ENCODE measurements at places on chromosomes 7 and 10.

DNA sequence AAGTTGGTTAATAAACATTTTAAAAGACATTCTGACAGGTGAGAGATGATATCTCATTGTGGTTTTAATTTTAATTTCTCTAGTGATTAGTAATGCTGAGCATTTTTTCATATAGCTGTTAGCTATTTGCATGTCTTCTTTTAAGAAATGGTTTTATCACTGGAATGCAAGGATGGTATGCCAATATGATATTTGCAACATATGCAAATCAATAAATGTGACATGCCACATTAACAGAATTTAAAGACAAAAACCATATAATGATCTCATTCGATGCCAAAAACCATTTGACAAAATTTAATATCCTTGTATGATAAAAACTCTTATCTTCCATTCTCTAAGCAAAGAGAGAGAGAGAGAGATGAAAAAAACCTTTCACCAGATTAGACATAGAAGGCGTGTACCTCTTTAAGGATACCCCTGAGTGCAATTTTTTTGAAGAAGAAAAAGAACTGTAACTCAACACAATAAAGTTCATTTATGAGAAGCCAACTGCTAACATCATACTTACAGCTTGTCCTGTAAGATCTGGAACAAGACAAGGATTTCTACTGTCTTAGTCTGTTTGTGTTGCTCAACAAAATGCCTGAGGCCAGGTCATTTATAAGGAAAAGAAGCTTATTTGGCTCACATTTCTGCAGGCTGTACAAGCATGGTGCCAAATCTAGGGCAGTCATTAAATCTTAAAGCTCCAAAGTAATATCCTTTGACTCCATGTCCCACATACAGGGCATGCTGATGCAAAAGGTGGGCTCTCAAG, 39.7 kb upstream of the ZMYND11 start:
- DNase-seq: no peak

DNA sequence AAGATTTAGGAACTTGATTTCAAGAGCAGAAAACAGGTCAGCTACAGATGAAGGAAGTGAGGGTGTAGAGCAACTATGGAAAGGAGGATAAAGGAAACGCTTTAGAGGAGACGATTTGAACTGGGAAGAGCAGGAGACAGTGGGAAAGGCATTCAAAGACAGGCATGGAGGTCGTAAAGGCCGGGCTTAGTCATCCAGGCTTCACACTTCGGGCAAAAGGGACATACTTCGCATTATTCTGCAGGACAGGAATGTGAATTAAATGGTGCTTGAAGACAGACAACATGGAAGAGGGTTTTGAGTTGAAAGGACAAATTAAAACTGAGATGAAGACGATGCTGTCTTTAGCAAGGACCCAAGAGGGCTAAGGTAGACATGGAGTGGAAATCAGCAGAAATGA, 8.1 kb downstream of the FAM171A1 start:
- no peak for DNase-seq

DNA sequence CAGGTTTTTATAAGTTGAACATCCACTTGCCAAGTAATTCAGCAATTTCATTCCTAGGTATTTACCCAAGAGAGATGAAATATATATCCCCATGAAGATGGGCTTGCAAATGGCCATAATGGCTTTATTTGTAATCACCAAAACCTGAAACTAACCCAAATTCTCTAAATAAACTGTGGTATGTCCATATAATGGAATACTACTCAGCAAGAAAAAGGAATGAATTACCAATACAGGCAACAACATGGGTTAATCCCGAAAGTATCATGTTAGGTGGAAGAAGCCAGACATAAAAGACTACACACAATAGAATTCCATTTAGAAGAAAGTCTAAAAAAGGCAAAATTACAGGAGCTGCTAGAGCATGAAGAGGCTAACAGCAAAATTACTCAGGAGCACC, 101.4 kb upstream of the PPP2R2D start:
- DNase-seq: no peak

- DNase-seq: no peak
Observed at GRCh38 chr7:95209276-95209675, 115.1 kb downstream of the PON1 start.

- DNase-seq: no peak
Observed at GRCh38 chr10:88221010-88221973, 357.9 kb downstream of the PTEN start.

All from bone marrow (tissue), 2 donors.